HT-29 (cell line): ENCODE measurements at places on chromosomes 2 and 18.

DNA sequence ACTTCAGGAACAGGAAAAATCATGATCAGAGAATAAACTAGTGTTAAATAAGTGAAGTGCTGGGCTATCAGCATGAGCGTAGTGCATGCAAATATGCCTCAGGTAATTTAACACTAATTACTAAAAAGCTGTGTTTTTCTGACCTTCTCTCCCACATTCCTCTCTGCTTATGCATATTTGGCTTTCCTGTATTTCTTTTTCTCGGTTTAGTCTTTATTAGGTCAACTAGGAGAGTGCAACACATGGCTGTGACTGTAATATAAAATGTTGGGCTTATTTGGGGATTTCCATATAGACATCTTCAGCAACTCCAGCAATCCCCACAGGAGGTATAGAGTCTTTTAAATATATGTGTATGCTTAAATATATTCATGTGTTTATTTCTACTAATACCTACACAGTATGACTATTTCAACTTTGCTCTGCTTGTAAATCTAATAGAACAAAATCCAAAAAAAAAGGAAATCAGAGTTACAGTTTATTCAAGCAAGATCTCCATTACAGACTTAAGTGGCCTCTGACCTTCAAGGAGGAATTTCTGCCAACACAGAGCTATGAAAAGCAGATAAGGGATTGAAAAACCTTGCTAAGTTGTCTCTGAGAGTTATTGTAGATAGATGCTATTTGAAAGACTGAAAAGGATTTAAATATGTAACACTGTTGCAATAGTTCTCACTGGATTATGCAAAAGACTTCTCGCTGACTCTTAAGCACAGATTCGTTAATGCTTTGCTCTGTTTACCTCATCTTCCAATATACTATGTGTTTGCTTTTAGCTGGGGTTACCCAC lies 359.5 kb upstream of the RGPD4 start:
- no peak for DNase-seq

DNA sequence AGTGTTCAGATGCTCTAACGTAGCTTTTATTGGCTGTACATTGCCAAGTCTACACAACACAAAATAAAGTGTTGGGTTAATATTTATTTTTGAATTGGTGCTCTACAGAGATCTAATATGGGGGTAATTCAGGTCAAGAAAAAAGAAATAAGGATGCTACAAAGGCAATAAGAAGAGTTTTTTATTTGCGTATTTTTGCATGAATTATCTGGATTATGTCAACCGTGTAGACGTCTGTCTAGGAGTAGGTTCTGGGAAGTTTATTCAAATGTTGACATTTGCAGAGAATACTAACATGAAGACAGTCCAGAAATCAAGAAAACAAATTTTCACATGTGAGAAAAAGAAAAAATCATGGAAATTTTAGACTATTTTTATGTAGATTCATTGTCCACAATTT lies 876.7 kb upstream of the POU3F3 start:
- DNase-seq = no peak

DNA sequence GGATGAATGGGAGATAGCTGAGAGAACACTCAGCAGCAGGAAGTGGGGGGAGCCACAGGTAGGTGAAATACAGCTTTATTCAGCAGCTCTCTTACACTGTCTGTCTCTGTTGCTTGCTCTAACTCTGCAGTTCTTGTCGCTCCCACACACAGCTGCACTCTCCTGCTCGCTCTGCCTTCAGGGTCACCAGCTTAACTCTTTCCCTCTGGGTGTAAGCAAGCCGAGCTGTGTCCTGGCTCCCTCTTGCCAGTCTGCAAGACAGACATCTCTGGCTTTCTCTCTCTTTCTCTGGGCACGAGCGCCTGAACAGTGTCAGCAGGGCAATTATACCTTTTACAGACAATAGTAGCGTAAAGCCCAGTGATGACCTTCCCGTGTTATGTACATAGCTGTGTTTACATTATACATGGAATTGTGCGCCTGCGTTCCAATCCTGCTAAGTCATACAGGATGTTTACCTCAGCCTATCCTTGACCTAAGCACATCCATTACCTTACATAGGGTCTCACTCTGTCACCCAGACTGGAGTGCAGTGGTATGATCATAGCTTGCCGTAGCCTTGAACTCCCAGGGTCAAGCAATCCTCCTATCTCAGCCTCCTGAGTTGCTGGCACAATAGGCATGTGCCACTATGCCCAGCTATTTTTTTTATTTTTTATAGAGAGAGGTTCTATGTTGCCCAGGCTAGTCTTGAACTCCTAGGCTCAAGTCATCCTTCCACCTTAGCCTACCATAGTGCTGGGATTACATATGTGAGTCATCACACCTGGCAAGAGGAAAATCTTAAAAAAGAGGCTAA lies 57.8 kb upstream of the CHN1 start:
- DNase-seq = no peak

DNA sequence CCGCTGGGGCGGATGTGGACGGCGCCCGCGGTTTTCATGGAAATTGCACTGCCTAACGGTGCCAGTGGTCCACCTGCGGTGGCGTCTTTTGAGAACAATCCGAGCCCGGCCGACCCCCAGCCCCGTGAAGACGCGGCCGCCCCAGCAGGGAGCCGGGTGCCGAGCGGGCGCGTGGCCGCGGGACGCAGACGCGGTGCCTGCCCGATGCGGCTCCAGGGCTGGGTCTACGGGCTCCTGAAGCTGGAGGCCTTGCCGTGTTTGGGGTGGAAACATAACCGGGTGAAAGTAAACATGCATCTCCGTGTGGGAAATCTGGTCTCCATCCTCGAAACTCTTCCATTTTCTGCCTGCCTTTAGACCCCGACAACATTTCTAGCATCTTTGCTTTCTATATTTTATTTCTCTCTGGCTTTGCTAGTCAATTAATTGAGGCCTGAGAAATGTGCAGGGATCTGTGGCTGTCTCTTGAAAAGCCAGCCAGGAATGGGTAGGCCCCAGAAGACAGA lies 572 bp downstream of the INPP4A start:
- peak; percentile 40 for DNase-seq

DNA sequence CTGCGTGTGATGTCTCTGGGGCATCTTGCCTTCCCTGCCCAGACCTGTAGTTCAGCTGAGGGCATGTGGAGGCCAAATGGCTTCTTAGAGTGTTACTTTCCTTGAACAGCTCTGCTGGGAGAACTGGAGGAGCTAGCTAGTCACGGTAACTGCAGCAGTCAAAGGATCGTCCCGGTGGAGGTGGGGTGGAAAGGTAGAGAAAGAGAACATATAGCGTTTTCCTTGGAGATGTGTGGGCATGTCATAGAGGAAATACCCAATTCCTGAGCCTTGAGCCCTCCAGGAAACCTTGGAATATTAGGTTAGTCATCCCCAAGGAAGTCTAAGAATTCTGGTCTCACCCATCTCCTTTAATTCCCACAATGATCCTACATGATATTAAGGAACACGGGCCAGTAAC lies 33.5 kb upstream of the IL37 start:
- DNase-seq = no peak

DNA sequence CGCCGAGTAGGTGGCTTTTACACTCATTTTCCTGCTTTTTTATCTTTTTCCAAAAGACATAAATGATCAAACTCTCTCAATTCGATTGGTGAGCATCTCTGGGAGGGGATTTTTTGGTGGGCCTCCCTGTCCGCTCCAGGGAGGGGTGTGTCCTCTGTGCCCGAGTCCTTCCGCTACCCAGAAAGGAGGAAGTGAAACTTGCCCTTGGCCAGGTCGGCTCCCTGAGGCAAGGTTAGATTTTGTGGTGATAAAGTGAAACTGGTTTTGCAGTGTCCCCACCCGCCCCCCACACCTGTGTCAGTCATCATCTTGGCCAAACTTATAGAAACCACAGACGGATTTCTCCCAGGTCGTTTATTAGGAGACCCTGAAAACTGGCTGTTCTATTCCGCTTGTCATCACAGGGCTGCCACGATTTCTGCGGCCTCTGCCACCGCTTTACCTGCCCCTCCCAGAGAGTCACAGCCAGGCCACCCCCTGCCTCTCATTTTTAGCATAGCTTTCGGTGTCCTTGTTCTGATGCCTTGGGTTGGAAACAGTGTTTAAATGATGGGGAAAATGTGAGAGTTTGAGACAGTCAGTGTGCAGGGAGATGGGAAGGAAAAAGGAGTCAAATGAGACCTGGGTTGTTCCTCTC lies 93.6 kb downstream of the SH3BP4 start:
- no peak for DNase-seq

GRCh38 chr2:58702302-58702885 lies 461.3 kb upstream of the FANCL start:
- DNase-seq = peak; percentile 61

DNA sequence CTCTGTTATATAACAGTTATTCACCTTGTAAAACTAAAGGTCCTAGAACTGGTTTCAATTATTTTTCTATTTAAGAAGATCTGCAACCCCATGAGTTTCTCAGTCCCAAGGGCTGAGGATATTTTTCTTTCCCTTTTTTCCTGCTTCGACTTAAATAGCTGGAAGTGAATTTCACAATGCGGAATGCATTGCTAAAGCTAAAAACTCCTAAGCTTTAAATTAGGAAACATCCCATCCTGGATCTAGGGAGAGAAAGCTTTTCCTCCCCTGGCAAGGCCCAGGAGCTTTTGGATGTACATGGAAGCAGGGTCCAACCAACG lies 1.4 kb downstream of the RFX8 start:
- DNase-seq = no peak
